ENCODE measurements at places on chromosomes 11 and 22. TPM values are rescaled to one million over a fixed set of nuclear protein-coding genes. Genes with fewer than 3 reads are reported as not detected.

The ARRB1 gene
- 38.0 TPM for total RNA-seq

The OSM gene
- total RNA-seq: not detected

GRCh38 chr11:70424765-70425344 is 26.5 kb downstream of the CTTN start:
- H3K27ac ChIP-seq: peak overlapping the region; percentile 94
- H3K27me3 ChIP-seq: peaks cover 12% of the 10 kb centered on the region
- peaks cover 4% of the 10 kb centered on the region for H3K36me3 ChIP-seq
- no peak overlapping the region for H3K4me3 ChIP-seq

DNA sequence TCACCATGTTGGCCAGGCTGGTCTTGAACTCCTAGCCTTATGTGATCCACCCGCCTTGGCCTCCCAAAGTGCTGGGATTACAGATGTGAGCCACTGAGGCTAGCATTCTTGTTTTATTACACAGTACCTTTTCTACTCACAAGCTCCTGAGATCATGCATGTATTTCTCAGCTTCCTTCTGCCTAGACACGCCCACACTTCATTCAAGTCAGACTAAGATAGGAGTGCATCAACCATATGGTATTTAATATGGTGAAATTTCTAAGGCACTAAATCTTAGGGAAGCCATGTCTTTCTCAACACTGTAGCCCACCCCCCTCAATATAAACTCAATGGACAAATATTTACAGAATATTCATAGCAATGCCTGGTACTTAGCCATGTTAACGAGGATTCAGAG is 62.1 kb downstream of the SLC25A17 start:
- H3K27ac ChIP-seq: no peak overlapping the region
- peaks cover 2% of the 10 kb centered on the region for H3K27me3 ChIP-seq
- H3K4me1 ChIP-seq: no peaks in the 10 kb centered on the region
- no peak for DNase-seq

The MS4A14 gene
- not detected for total RNA-seq

DNA sequence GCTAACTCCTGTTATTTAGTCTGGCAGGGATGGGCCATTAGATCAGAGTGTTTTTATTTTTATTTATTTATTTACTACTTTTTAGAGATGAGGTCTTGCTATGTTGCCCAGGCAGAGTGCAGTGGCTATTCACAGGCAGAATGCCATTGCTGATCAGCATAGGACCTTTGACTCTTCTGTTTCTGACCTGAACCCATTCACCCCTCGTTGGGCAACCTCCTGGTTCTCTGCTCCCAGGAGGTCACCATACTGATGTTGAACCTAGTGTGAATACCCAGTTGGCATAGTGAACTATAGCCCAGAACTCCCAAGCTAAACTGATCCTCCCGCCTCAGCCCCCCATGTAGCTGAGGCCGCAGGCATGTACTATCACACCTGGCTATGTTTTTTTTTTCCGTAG is 16.5 kb upstream of the CECR2 start:
- H3K4me3 ChIP-seq: no peak overlapping the region
- peaks cover 8% of the 10 kb centered on the region for H3K36me3 ChIP-seq
- no peaks in the 10 kb centered on the region for H3K27me3 ChIP-seq
- H3K27ac ChIP-seq: no peak overlapping the region

The TIGD3 gene
- 3.8 TPM for total RNA-seq

DNA sequence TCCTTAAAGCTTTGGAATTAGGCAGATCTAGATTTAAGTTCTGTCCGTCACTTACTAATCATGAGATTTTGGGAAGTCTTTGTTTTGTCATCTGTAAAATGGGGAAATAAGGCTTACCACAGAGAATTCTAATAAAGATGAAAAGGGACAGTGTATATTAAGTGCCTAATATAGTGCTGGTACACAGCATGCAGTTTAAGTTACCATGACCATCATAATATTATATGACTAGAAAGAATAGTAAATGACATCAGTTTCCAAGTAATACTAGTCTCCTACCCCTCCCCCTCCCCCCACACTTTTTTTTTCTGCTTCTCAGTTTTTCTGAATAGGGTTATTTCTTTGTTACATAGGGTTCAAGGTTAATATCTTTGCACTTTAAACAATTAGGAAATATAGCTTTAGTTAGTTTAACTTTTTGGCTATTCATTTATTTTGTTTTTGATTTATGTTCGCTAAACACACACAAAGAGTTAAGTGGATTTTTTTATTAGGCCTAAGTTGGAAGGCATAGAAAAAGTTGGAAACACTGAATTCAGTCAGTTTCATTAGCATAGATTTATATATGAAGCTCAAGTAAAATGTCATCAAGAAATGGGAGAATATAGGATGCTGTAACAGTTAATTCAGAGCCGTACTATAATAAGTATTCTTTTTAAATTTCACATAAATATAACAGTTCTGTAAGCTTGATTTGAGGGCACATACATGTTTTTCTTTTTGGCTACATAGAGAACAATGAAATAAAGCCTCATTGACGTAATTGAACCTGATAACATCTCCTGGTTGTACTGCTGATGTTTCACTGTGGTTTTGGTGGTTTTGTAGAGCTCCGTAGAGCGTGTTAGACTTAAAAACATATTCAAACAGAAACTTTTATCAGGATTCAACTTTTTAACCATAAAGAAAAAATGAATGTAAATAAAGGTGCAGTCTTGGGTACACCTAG is 121.2 kb downstream of the PDE3B start:
- H3K36me3 ChIP-seq: no peaks in the 10 kb centered on the region
- no peak for DNase-seq
- H3K4me1 ChIP-seq: no peaks in the 10 kb centered on the region
- H3K27ac ChIP-seq: no peak overlapping the region
- H3K27me3 ChIP-seq: no peaks in the 10 kb centered on the region
- H3K4me3 ChIP-seq: no peak overlapping the region

- no peak for DNase-seq
- peak overlapping the region; percentile 82 for H3K4me3 ChIP-seq
- peak overlapping the region; percentile 98 for H3K27ac ChIP-seq
- peaks cover 55% of the 10 kb centered on the region for H3K4me1 ChIP-seq
- peaks cover 6% of the 10 kb centered on the region for H3K36me3 ChIP-seq
Measured at GRCh38 chr22:23193882-23194281, 13.6 kb downstream of the BCR start.

- H3K4me1 ChIP-seq: peaks cover 16% of the 10 kb centered on the region
Measured at GRCh38 chr22:33565580-33565995, 354.7 kb downstream of the LARGE1 start.

- H3K4me3 ChIP-seq: no peak overlapping the region
- H3K27ac ChIP-seq: no peak overlapping the region
- H3K36me3 ChIP-seq: no peaks in the 10 kb centered on the region
- no peak for DNase-seq
Measured at GRCh38 chr22:29628996-29629902, 25.8 kb downstream of the NF2 start.

Measured in glutamatergic neuron (in vitro differentiated cells).